Esophagus squamous epithelium (tissue), 5 donors: ENCODE measurements at places on chromosomes 4 and X.

DNA sequence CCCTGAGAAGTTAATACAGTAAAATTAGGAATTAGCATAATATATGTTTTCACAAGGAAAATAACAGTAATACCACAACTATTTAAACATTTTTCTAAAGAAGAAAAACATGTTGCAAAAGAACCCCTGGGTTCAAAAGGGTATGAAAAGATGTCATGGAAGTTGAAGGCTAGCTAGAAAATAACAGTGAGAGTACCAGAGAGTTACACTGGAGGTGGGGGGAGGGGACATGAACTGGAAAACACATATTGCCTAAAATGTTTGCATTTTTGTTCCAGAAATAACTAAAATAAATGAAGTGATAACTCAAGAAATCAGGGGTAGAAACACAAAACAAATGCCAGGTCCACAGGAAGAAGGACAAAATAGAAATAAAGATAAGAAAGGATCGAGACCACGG, 336.6 kb upstream of the MAD2L1 start:
- no peak for DNase-seq

- DNase-seq, result no peak
These were observed 42.8 kb upstream of the KLHL34 start for GRCh38 chrX:21700967-21701366.

DNA sequence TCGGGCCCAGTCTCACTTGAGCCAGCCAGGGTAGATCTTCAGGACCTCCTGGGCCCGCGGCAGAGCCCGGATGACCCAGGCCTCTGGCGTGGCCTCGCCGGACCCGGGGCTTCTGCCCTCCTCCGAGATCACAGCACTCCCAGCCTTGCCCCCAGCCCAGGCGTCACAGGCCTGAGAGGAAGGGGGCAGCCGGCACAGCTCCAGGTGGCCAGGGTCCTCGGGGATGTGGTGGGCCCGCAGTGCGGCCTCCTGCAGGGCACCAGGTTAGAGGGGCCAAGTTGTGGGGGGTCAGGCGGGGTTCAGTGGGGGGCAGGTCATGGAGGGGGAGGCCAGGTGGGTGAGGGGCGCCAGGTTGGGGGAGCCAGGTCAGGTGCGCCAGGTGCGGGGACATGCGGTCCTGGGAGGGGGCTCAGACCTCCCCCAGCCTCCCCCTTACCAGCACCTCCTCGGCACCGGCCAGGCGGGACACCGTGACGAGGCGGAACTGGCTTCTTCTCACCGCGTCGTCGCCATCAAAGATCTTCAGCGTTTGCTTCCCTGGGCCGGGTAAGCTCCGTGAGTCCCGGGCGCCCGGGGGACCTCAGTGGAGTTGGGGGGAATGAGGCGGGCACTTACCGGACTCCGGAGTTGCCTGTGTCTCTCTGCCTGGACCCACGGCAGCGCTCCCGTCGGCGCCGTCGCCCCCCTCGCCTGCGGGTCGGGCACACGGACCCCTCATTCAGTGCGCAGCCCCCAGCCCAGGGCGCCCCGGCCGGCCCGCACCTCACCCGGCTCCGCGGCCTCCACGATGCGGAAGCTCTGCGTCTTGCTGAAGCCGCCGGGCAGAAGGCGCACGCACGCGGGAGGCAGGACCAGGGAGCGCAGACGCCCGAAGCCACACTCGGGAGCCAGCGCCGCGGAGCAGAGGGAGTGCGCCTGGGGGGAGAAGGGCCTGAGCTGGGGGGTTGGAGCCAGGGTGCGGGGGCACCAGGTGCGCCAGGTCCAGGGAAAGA, 6.0 kb downstream of the DGKQ start:
- no peak for DNase-seq

- DNase-seq, result no peak
These were observed 4.9 kb downstream of the DCAF16 start for GRCh38 chr4:17805580-17806155.

DNA sequence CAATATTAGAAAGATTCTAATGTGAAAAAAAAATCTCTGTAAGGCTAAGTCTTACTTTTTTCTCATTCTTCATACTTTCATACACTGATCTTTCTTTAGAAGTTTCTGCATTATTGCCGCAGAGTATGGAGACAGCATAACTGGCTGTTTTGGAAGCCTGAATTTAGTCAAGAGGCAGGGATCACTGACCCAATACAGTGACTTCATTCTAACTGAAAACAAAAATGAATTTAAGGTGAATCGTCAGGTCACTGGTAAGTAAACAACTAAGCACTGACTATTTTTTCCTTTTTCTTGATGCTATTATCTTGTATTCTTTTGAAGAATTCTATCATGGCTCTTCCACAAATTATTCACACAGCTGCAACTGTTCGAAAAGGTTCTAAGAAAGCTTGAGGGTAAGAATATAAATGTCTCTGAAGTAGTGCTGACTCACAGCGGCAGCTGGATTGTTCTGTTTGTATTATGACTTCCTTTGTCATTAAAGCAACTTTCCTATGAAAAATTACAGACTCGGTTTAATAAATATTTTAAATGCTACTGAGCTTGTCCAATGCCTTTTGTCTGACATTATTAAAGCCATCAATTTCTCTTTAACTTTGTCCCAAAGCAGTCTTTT, 609.3 kb downstream of the FSTL5 start:
- no peak for DNase-seq

DNA sequence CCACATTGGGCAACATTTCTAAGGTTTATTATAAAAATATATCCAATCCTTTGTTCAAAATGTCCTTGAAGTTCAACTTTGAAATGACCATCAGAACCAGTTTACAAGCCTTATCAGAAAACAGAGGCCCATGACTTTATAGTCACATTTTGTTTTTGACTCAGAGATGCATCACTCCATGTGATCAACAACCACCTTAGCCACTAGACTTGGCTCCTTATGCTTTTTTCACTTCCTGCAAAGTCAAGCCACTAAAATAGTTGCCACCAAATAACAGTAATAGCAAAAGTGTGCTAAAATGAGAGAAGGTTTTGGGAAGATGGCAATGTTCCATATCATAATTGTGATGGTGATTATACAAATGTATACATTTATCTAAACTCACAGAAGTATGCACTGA, 181.7 kb downstream of the MAML3 start:
- DNase-seq, result no peak

DNA sequence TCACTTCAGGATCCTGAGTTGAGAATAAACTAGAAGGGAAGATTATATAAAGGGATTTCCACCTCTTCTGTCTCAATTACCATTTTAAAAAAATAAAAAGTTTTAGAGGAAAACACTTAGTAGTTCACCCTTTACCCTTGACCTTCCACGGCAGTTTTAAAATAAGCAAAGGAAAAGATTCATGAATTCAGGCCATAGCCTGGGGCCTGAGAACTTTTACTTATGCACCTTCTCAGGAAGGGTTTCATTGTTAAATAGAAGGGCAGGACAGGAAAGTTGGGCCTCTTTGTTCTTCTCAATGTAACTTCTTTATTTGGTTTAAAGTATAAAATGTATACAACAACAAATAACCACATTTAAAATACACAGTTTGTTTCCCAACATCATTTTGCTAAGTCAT, 54.9 kb downstream of the PKD2 start:
- DNase-seq, result no peak

DNA sequence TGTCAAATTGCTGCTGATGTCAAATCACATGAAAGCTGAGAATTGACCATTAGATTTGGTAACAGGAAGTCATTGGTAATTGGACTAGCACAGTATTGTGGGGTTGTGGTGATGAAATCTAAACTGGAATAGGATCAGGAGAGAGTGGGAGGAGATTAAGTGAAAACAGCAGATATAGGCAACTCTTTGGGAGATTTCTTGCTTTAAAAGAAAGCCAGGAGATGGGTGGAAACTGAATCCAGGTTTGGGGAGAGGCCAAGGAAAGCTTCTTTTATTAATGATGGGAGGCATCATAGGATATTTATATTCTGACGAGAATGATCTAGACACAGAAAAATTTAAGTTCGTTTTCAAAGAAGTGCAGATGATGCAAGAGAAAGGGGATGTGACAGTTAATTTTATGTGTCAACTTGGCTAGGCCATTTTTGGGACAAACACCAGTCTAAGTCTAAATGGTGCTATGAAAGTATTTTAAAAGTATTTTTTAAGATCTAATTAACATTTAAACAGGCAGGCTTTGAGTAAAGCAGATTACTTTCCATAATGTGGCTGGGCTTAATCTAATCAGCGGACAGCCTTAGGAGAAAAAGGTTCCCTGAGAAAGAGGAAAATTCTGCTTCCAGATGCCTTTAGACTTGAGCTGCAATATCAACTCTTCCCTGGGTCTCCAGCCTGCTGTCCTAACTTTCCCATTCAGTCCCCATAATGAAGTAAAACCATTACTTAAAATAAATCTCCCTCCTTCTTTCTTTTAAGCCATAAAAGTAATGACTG, 24.7 kb downstream of the SEC24D start:
- DNase-seq, result no peak

GRCh38 chrX:72348247-72348979, 42.7 kb upstream of the CITED1 start:
- no peak for DNase-seq

- no peak for DNase-seq
These were observed 314.0 kb downstream of the FRMPD4 start for GRCh38 chrX:12452268-12452667.

GRCh38 chr4:127708985-127709384, 21.2 kb upstream of the SLC25A31 start:
- DNase-seq, result peak; percentile 1

GRCh38 chrX:130556951-130557350, 155.2 kb downstream of the RBMX2 start:
- DNase-seq, result no peak

- no peak for DNase-seq
These were observed 24.5 kb downstream of the ZNF41 start for GRCh38 chrX:47458528-47458927.

DNA sequence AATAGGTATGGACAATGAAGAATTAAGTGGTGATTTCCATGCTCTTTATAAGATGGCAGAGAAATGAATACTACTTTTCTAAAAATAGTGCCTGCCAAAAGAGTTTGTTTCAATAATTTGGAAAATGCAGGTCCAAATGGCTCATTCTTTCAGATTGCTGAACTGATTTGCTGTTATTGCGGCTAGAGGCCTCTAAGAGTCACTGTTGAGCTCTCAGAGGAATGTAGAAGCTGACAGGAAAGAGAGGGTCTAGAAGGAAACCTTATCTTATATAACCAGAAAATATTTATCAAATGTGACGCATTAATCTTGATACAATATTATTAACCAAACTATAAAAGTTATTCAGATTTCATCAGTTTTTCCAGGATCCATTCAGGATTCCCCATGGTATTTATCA, 65.7 kb upstream of the PAGE1 start:
- DNase-seq, result no peak

DNA sequence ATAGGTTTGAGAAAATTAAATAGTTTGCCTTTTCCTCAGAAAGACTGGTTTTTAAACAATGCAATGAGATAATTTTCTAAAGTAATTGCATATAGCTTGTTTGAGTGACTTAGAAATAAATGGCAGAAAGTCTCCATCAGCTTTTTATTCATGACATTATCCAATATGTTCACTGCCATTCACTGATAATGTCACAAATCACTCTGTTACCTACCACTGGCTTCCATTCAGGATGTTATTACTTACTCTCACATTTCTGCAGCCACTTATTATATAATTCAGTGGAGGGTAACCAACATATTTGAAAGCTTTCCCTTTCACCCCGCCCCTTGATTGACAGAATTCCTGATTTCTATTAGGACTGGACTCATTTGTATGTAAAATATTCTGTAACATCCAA, 1583.5 kb downstream of the PCDH18 start:
- no peak for DNase-seq

DNA sequence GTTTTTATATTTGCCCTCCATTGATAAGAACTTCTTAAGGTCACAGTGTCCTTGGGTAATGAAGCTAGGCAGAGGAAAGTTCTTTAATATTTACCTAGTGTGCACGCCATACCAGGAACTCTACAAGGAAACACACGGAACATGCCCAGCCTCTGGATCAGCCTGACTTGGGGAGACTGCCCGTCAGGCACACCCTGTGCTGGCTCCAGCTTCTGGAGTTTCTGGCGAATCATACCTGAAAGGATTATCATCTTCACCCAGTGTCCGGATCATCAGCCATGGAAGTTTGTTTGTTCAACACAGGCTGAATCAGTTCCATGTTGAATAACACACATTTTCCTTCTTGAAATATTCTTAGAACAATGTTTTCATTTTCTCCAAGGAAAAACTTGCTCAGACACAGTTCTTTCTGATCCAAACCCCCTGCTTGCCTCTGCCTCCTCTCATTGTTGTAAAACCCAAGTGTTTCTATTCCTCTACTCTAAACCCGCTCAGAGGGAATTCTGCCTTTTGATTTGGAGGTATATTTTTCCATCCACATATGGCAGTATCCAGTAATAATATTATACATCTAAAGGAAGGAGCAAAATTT, 176.7 kb downstream of the SHROOM3 start:
- no peak for DNase-seq

GRCh38 chr4:144589512-144589911, 56.4 kb upstream of the HHIP start:
- DNase-seq, result no peak

- no peak for DNase-seq
These were observed 1587.9 kb upstream of the ADGRL3 start for GRCh38 chr4:59612235-59612634.

- no peak for DNase-seq
These were observed 10.3 kb downstream of the PKD2 start for GRCh38 chr4:88017516-88018297.

- no peak for DNase-seq
These were observed 156.1 kb upstream of the LNX1 start for GRCh38 chr4:53747401-53747800.

DNA sequence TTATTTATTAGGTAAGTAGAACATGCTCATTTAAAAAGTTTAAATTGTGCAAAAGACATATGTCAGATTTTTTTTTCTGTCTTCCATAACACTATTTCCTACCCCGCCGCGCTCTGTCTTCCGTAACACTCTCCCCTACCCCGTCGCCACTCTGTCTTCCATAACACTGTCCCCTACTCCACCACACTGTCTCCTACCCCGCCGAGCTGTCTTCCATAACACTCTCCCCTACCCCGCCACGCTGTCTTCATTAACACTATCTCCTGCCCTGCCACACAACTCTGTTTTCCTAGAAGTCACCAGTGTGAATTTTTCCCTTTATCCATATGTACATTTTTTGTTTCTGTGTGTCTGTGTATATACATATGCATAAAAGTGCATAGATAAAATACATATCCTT, 4.4 kb downstream of the MSMO1 start:
- no peak for DNase-seq

DNA sequence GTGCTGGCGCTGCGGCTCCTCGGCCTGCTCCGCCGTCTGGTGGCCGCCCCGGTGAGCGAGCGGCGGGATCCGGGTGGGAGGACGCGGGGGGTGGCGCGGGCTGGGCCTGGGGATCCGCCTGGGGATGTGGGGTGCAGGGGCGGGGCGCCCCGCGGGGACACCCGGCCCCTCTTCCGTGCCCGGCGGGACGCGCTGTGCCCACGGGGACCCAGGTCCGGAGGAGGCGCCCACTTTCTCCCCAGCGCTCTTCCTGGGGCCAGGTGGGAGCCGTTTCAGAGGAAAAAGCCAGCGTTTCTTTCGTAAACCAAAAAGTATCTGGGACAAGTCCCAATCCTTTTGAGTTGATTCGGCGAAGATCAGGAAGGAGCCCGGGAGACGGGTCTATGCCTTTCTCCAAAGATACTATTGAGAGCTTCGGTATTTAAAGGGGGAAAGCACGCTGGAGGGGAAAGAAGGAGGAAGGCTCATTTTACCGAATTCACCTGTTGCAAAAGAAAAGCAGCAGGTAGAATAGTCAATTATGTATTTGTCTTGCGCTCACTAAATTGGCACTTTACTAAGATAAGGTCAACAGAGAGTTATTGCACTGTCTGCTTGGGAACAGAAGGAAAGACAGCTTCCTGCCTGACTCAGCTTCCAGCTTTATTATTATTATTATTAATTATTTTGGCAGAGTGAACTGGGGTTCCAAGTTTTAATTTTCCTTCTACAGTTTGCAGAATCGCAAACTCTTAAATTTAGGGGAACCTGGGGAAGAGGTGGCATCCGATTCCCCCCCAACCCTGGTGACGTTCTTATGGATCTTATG, 81.5 kb upstream of the CD99 start:
- DNase-seq, result no peak
